ENCODE measurements at places on chromosomes 12 and 14. TPM values are rescaled to one million over a fixed set of nuclear protein-coding genes. Genes with fewer than 3 reads are reported as not detected.

Gene MGAT4C
- total RNA-seq: under 0.01 TPM

DNA sequence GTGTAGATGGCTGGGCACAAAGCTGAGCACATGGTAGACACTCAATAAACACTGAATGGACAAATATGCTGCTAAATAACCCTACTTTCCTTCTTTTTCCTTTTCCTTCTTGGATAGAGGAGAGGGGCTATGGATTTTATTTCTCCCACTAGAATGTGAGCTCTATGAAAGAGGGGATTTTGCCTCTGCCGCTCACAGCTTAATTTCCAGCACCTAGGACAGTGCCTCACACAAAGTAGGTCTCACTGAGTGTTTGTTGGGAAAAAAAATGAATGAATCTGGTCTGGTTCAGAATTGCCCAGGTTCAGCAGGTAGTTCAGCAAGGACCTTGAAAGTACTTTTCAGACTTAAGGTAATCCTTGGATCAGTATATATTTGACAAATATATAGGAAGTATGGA lies 65.5 kb downstream of the WSCD2 start:
- DNase-seq: no peak

Gene CATSPERB
- 1.6 TPM for total RNA-seq

Gene DUSP6
- 528 TPM for total RNA-seq

Gene ADAMTS20
- total RNA-seq: not detected

DNA sequence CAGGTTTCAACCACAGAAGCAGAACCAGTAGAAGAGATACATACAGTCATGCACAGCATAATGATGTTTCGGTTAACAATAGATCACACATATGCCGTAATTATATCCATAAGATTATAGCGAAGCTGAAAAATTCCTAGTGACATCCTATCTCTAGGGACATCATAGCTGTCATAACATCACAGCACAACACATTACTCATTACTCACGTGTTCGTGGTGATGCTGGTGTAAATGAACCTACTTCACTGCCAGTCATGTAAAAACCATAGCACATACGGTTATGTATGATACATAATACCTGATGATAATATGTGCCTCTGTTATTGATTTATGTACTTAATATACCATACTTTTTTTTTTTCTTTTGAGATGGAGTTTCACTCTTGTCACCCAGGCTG lies 44.7 kb downstream of the KLRG1 start:
- DNase-seq: no peak

- no peak for DNase-seq
Measured at GRCh38 chr12:120851444-120851843, 52.7 kb downstream of the SPPL3 start.

DNA sequence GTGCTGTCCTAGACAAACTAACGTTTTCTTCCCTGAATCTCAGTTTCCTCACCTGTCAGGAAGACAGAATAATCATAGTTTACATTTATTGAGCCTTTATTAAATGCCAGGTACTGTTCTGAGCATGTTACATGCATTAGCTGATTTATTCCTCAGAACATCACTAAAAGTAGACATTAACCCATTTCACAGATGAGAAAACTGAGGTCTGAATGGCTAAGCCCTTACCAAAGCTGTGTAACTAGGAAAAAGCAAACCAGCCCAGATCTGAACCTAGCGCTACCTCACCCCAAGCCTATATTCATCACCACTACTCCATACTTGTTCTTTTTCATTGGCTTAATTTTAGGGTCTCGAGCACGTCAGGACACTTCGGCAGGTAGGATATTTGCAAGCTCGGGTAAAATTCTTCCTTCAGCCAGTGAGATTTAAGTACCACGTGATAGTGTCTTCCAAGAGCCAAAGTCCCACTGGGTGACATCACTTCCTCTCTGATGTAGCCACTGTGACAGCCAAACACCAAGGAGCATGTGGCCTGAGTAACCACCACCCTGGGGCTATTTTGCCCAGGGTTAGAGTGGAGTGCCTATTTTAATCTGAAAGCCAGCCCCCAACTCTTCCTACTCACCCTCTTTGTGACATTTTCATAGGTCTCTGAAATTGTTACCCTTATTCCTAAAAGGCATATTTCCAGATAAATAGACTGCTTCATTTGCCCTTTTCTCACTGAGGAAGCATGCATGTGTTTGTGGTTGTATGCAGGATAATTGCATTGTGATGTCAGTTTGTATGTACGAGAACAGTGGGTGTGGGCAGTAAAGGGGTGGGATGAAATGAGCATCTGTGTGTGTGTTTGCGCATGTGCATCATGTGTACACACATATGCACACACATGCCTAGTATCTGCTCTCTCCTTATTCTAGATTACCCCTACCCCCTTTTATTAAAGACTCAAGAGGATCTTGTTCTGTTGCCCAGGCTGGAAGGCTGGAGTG lies 62.2 kb upstream of the WSCD2 start:
- DNase-seq: no peak

DNA sequence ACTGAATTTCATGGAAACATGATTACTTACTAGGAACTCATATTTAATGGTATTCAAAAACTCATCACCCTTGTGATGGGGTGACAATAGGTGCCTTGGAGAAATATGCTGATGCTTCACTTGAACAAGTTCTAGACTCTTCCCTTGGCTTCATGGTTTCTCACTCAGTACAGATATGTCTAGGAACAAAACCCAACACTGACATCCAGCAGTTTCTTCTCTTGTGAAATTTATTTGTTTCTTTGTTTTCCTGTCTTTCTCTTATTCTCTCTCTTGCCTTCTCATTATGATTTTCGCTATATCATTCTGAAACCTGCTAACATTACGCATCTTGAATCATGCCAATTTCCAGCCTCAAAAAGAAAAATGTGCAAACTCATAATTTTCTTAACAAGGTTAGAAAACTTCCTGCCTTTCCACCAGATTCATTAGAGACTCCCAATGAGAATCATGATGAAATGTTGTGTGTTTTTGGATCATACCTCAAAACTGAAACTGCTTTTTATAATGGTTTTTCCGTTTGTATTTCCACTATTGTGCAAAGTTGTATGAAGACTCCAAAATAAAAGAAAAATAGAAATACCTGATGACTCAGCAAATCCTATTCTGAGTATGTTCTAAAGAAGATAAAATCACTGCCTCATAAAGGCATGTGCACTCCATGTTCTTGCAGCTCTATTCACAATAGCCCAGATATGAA lies 1021.5 kb downstream of the TMEM121 start:
- DNase-seq: no peak

DNA sequence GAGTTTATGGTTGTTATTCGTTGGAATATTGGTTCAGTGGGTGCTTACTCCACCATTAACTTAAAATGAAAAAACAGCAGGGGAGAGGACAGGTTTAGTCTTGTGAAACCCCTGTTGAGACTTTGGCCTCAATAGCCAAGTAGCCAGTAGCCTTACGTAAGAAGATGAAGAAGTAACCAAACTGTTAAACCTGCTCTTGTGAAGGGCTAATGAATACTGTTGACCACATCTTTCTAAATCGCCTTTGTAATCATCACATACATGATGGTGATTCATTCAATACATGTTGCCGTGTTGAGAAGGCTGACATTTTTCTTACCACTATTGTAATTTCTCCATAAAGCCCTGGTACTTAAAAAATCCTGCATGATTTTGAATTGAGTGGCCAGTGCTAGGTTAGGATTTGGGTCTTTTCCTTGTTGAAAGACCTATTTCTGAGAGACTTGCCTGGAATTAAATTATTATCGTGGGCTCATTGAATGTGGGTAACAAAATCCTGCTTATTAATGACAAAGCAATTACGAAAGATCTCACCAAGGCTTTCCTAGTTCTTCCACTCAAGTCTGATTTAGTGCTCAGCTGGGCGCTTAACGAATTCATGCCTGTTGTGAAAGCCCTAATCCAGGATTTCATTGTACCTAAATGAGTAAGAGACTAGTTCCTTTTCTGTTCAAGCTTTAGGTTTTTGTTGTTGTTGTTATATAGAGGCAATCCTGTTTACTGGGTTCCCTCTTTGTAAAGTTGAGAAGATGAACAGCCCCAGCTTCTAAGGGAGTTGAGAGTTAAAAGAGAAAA lies 333.1 kb downstream of the FUT8 start:
- no peak for DNase-seq

Gene HCAR3
- not detected for total RNA-seq

Gene LRRIQ1
- total RNA-seq: 0.38 TPM

Gene RNASE2
- total RNA-seq: not detected

GRCh38 chr12:39490500-39491282 lies 47.8 kb upstream of the KIF21A start:
- DNase-seq: no peak

Gene ZDHHC22
- not detected for total RNA-seq

- DNase-seq: peak; percentile 24
Measured at GRCh38 chr12:25959071-25959961, 834 bp downstream of the RASSF8 start.

GRCh38 chr14:101361044-101361443 lies 200.3 kb upstream of the DIO3 start:
- no peak for DNase-seq

DNA sequence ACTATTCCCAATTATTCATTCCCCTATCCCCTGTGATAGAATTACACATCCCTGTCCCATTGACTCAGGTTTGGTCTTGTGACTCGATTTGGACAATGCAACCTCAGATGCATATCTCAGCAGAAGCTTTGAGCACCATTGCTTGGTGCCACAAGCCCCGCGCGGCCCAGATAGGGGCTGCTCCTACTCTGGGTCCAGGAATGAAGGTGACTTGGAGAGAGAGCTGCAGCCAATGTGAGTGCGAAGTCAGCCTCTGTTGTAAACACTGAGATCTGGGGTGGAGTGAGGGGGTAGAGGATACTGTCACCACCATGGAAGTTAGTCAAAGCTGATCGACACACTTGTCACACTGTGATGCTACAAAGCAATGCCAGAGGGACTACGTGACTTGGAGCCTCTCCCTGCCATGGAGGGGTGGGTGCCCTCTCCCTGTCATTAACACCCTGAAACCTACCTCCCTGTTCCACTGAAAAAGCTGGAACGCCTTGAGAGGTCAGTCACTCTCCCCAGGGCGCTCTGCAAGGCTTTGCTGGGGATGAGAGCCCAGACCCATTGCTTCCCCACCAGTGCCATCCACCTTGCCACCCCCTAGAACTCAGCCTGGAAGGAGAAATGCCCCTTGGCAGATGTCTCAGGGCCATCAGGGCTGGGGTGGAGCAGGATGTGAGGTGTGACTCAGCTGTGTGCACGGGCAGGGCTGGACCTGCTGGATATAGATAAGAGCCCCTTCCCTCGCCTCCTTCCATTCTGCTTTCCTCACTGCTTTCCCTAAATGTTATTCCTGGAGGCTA lies 6.6 kb upstream of the PLEK2 start:
- DNase-seq: no peak

GRCh38 chr12:14558473-14558959 lies 9.2 kb downstream of the PLBD1 start:
- DNase-seq: no peak

Gene B4GALNT3
- total RNA-seq: under 0.01 TPM

GRCh38 chr12:94282675-94283074 lies 134.3 kb downstream of the PLXNC1 start:
- DNase-seq: peak; percentile 32

DNA sequence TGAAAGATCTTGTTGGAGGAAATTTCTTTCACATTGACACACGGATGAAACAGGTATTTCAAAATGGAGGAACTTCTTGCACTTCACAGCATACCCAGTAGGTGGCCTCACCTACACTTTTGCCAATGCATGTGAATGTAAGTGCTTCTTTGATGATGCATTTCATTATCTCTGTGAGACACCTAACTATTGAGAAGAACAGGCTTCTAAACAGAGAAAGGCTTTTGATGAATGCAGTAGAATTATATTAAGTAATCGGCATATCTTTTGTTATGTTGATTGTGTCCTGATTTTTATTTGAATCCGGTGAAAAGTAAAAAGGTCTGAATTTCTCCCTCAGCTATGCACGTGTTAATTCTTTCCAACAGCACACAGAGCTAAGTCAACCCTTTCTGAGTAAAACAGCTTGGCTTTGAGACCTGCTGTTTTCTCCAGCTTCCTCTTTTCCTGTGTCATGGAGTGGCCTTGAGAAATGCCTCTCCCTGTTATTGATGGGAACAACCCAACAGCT lies 399.0 kb downstream of the NAV3 start:
- peak; percentile 43 for DNase-seq

GRCh38 chr14:104290756-104291122 lies 152.4 kb downstream of the KIF26A start:
- no peak for DNase-seq

DNA sequence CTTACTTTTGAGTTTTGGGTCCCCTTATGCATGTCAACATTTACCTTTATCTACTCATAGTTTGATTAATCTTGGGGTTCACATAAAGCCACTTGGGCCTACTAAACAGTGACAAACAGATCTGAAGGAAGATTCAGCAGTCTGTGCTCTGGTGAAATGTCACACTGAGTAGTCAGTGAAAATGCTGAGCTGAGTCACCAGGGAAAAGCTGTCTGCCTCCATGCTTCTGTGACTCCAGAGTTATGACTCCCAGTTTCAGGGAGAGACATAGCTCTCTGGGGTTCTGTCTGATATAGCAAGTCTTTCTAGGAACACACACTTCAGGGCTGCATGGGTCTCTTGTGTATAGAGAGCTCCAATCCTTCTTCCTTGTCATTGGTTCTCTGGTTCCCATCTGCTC lies 406.3 kb upstream of the FAR2 start:
- no peak for DNase-seq

Gene MOK
- total RNA-seq: 1.3 TPM

Gene KLHL33
- total RNA-seq: under 0.01 TPM

GRCh38 chr12:10178821-10179220 lies at the start of gene TMEM52B:
TMEM52B (plus strand) TSS chr12:10179032; CDS start chr12:10179575, 543 bp downstream.
- DNase-seq: no peak

DNA sequence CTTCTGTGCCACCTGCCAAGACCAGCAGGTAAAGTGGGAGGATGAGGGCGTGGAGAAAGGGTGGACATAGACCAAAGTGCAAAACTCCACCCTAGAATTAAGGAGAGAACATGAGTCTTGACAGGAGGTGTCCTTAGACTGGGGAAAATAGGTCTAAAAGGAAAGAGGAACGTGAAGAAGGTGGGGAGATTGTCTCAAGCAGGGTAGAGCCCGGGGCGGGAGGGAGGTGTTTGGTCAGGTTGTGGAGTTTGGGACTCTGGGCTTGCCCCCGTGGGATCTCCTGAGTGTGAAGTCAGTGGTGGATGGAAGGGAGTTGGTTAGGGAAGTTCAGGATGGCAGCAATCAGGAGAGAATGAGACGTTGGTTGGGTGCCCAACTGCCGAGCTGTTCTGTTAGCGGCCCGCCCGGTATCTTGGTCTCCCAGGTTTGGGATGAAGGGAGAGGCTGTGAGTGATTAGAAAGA lies 386 bp downstream of the DGKA start:
- no peak for DNase-seq

Gene SLC10A1
- not detected for total RNA-seq

GRCh38 chr12:70989232-70989631 lies 68.7 kb upstream of the PTPRR start:
- no peak for DNase-seq

Gene GDF3
- 1.0 TPM for total RNA-seq
